ENCODE measurements at places on chromosomes 4 and X.

GRCh38 chr4:7903791-7904516 is 35.7 kb downstream of the AFAP1 start:
- no peak for DNase-seq

DNA sequence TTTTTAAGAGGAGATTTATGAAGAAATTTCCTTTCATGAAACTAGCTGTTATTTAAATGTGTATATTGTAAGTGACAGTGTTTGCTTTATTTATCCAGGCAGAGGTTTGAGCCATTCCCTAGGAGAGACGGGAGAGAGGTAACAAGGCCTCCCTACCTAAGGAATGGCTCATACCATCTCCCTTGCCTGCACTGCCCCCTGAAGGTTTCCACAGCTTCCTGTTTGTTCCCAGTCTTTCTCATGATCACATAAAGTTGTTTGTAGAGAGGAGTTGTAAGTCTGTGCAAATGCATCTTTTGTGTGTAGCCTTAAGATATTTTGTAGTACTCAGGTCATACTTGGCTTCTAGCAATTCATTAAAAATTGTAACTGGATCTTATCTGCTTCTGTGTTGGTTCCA is 1504.5 kb upstream of the PCDH10 start:
- DNase-seq = no peak

- no peak for DNase-seq
Measured at GRCh38 chr4:116438981-116439729, 646.2 kb downstream of the TRAM1L1 start.

DNA sequence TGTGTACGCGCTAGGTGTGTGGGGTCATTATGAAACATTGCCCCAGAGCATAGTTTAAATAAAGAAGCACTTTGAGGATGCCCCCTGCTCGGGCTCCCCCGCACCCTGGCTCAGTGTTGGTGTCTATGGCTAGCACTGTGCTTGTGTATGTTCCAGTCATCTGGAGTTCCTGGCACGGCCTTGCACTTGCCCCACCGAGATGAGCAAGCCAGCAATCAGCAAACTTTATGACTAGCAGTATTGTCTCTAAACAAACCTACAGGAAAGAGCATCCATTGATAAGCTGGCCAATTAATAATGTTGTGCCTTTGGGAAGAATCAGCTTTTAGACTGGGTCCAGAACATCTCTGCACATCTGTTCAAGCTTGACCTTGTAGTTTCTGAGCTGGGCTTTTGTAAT is 707 bp upstream of the SHROOM4 start:
- DNase-seq = no peak

- DNase-seq = no peak
Measured at GRCh38 chrX:67787196-67787595, 243.4 kb downstream of the AR start.

- DNase-seq = no peak
Measured at GRCh38 chr4:2849267-2850152, 5.9 kb downstream of the ADD1 start.

DNA sequence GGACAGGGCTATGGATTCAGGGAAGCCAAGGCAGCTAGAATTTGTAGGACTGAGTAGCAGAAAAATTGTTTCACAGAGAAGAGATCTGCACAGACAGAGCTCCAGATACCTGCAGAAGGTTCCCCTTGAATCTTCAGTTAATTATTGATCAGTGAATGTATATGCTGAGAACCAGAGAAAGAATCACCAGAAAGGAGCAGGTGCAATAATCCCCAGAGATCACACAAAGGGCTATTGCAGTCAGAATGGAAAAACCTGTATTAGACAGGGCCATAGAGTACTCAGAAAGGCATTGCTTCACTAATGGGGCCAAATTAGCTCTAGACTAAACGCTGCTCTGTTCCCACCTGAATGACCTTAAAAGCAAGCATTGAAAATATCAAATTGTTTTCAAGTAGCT is 35.5 kb upstream of the SMAD1 start:
- no peak for DNase-seq

DNA sequence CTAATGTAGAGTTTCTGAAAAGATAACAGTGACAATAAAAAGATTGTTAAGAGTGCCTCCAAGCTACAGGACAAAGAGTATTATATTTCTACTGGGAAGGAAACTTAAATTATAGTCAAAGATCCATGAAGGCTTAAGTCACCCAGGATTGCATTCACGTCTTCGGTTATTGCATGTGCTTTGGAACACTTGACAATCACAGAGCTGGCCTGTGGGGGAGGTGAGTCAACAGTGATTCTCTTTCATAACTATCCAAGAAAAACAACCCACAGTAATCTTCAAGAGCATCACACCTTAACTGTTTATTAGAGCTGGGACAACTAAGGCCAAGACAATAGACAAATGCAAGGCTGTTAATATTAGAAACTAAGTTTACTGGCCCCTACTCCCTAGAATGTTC is 40.3 kb downstream of the PDGFC start:
- no peak for DNase-seq

DNA sequence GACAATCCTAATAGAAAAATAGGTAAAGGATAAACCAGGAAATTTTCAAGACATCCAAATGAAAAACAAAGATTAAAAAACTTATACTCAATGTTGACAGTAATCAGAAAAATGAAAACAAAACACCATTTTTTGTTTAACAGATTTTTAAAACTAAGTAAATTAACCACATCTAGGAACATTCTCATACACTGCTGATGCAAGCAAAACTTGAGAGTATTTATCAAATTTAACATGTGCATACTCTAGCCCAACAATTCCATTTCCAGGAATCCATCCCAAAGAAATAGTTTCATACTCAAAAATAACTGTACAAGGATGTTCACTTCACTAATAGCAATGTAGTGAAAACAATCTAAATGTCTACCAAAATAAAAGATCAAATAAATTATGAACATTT is 11.5 kb downstream of the ANKRD17 start:
- no peak for DNase-seq

GRCh38 chr4:120796271-120796670 is 126.3 kb downstream of the PRDM5 start:
- DNase-seq = no peak

DNA sequence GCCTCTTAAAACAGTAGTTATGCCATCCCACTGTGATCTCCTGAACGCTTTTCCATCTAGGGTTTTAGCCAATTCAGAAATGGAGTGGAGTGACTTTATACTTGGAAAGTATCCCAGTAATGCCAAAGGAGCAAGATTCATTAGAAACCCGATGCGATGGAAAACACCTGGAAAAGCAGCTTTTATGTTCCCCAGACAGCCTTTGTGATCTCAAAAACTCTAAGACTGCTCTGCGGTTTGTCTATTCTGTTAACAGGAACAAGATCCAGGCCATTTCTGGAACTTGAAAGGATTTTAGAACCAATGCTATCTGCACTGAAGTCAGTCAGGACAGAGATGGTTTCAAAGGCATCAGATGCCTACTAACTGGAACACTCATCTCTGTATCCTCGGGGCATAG is 145.1 kb downstream of the APBB2 start:
- DNase-seq = no peak

GRCh38 chr4:181661090-181661489 is 582.1 kb upstream of the TENM3 start:
- no peak for DNase-seq

DNA sequence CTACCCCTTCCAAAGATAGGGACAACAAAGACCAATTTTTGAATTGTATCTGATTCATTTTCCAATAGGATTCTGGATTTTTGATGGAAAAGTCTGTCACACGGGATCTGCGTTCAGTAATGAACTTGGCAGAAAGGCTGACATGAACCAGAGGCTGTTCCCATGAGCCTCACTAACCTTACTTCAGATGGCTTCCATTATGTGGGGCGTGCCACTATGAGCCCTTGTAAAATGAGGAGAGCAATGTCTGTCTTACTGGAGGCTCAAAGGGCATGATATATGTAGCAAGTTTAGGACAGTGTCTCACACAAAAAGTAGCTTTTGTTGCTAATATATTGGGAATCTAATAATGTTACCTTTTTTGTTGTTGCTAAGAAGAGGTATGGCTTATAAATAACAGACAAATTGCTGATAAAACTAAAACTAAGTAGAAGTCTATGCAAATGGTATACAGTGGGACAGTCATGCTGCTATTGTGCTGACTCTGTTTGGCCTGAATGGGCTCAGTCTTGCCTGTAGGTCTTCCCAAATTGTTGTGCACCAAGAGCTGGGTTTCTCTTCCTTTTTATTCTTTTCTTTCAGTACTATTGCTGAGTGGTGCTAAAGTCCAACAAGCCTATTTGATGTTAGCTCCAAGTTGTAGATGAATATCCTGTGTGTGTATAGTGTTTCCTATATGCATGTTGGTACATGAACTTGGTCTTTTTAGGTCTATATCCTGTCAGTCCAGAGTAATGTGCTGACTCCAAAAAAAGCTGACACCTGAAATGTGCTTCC is 132.1 kb downstream of the SPRY1 start:
- no peak for DNase-seq

DNA sequence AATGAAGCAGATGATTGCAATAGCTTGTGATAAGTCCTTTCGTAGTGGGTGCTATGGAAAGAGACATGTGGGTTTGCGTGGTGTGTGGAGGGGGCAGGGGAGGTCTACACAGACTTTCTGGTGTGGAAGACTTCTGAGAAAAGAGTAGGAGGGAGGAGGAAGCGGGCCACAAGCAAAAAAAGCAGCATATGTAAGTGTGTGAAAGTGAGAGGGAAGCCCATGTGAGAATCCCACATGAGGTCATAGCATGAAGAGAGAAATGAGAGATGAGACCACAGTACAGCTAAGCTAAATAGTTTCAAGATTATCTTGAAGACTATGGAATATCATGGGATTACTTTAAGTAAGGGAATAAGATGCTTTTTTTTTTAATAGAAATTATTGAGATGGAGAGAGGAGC is 2039.9 kb upstream of the TENM3 start:
- no peak for DNase-seq

- DNase-seq = no peak
Measured at GRCh38 chr4:91171217-91171616, 1044.0 kb downstream of the CCSER1 start.

- no peak for DNase-seq
Measured at GRCh38 chrX:111521169-111521568, 9.7 kb downstream of the SERTM2 start.

DNA sequence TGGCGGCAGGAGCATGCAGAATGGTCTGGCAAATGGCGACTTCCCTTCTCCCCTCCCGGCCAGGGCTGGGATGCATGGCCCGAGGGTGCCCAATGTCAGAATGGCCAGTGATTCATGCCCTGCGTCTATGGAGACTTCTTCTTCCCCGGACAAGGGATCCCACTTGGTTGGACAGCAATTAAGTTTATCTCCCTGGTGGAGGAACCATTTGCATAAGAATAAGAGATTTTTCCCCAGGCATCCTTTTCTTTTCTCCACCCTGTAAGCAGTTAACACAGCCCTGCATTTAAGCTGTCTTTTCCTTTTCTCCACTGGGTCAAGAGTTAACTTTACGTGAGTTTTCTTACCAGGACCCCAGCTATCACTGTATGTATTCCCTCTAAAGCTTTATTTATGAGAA is 856.6 kb downstream of the GLUD2 start:
- DNase-seq = no peak

DNA sequence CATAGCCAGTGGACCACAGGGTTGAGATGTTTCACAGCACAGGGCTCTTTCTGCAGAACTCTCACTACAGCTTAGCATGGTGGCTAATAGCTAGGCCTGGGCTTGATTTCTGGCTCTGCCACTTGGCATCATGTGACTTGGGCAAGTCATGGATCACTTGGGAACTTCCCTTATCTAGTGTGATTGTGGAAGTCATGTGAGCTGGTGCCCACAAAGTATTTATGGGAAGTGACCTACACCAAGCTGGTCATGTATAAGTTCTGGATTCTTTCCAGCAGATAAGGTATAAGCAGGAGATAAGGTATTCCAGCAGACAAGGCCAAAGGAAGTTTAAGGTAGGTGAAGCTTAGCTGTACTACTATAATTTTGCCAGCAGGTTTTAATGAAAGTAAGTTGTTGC is 61.0 kb downstream of the REELD1 start:
- DNase-seq = no peak

DNA sequence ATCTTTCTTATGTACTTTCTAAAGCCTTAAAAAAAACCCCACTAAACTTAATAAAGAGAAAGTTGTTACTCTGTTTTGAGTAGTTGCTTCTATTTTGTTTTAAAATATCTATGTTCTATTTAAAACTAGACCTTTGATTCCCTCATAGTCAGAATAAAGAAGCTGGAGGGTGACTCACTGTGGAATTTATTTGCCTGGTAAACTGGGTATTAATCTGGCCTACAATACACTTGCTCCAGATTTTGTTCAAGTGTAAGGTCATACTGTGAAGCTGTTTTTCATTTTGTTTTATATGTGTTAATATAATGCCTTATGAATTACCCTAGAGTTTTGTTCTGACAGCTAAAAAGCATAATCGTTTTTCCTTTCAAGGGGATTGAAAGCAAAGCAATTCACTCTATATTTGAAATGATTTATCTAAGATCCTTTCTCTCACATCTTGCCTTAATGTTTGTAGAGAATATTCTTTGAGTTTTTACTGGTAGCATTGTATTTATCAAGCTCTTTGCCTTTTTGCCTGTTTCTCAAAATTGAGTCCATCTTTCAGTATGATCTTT is 277.4 kb upstream of the PITX2 start:
- no peak for DNase-seq

GRCh38 chr4:79663141-79663540 is 255.1 kb upstream of the GK2 start:
- DNase-seq = no peak

- DNase-seq = no peak
Measured at GRCh38 chr4:119026662-119027444, 108.8 kb upstream of the MYOZ2 start.

GRCh38 chr4:121198251-121198650 is 34.1 kb upstream of the TNIP3 start:
- no peak for DNase-seq

DNA sequence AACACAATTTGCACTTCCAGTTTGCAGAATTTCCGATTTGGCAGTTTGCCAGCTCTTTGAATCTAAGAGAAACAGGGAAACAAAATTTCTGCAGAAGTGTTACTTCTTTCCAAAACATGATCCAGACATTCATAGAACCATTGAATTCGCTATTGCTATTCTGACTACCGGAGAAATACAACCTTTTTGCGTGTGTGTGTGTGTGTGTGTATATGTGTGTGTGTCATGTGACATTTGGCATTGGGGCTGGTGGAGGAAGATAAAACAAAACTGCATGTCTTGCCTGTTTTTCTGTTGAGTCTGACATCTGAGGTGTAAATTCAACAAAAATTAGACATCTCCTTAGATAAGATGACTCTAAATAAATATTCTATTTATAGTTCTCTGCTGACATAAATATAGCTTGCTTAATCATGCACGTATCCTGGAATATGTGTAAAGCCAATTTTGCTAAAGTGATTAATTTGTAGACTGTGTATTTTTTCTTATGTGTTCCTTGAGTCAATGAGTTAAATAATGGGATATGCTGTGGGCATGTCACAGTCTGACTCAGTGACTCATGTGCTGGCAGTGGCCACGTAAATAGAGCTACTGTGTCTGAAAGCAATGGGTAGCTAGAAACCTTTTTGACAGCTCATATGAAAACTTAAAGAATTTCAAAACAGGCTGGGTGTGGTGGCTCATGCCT is 98.9 kb downstream of the HPGD start:
- no peak for DNase-seq
